NCI-H526 (cell line): ENCODE measurements at places on chromosomes 16 and 17.
A peak's percentile ranks its signal among the peaks of the same experiment; 100 is the strongest.

DNA sequence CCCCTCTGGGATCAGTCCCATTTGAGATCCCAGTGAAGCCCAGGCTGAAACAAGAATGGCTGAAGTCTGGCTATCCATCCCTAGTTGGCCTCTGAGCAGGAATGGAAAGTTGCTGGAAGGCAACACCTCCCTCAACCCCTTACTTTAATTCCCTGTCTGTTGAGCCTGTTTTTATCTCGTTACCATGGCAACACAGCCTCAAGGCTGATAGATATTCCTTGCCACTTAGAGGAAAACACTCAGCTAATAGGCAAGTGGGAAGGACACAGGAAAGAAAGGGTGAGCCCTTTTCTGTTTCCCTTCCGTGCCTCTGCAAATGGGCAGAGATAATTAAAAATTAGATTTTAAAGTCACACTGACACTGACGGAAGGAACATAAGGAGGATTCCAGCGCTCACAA, 75.5 kb upstream of the CLEC3A start:
- no peak for DNase-seq

- DNase-seq, result no peak
Observed at GRCh38 chr16:70661918-70662641, 15.7 kb downstream of the IL34 start.

- DNase-seq, result no peak
Observed at GRCh38 chr17:45426561-45426960, 6.1 kb downstream of the ARHGAP27 start.

- DNase-seq, result no peak
Observed at GRCh38 chr17:57245786-57246185, 10.5 kb upstream of the MSI2 start.

GRCh38 chr17:79715098-79715942, 15.4 kb upstream of the ENPP7 start:
- DNase-seq, result no peak

GRCh38 chr16:3454093-3454492, 10.6 kb downstream of the NAA60 start:
- DNase-seq, result no peak

GRCh38 chr16:1661826-1662225, 16.3 kb upstream of the JPT2 start:
- no peak for DNase-seq

GRCh38 chr17:14471052-14471451, 170.2 kb downstream of the HS3ST3B1 start:
- DNase-seq, result peak; percentile 82

GRCh38 chr16:2154533-2155090, 970 bp upstream of the TRAF7 start:
- DNase-seq, result no peak

- no peak for DNase-seq
Observed at GRCh38 chr16:58196898-58197313, 1.0 kb downstream of the CSNK2A2 start.

- no peak for DNase-seq
Observed at GRCh38 chr17:6408276-6408675, 26.6 kb downstream of the AIPL1 start.
